ENCODE measurements at places on chromosomes 6 and 20.

DNA sequence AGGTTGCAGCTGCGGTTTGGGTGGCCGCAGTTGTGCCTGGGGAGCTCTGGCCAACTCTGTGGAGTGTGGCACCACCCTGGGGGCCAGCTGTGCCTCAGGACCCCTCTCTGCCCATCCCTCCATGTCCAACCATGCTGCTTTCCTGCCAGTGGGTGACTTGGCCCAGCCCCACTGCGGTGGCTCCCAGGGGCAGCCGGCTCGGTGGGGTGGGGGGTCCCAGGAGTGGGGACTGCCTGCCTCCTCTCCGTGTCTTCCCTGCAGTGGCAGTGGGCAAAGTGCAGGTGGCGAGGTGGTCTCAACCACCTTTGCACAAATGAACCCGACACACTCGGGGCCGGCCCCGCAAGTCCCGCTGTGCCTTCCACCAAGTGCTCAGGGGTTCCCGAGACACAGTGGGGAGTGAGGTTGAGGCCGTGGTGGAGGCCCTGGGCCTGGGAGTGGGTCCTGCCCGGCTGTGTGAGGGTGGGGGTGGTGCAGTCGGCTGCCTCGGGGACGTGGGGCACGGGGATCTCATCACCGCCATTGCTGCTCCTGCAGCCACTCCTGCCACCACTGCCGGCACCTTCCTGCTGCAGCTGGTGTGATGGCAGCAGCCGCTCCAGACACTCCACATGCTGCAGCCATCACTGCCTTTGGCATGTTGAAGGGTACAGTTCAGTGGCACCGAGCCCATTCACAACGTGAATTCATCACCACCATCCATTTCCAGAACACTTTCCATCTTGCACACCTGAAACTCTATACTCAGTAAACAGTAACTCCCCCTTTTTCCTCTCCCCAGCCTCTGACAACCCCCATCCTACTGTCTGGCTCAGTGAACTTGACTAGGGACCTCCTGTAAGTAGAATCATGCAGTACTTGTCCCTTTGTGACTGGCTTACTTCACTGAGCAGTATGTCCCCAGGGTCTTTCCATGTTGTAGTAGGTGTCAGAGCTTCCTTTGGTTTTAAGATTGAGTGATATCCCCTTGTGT, 10.7 kb upstream of the SLCO4A1 start:
- no peak for DNase-seq

GRCh38 chr20:13022401-13023155, 13.8 kb downstream of the SPTLC3 start:
- DNase-seq, result no peak

DNA sequence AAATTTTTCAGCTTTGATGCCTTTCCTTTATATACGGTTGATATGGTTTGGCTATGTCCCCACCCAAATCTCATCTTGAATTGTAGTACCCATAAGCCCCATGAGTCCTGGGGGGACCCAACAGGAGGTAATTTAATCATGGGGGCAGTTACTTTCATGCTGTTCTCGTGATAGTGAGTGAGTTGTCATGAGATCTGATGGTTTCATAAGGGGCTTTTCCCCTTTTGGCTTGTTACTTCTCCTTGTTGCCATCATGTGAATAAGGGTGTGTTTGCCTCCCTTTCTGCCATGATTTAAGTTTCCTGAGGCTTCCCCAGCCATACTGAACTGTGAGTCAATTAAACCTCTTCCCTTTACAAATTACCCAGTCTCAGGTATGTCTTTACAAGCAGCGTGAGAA, 66.8 kb downstream of the ARHGAP18 start:
- no peak for DNase-seq

GRCh38 chr6:79231666-79232065, 2.8 kb downstream of the HMGN3 start:
- DNase-seq, result no peak

DNA sequence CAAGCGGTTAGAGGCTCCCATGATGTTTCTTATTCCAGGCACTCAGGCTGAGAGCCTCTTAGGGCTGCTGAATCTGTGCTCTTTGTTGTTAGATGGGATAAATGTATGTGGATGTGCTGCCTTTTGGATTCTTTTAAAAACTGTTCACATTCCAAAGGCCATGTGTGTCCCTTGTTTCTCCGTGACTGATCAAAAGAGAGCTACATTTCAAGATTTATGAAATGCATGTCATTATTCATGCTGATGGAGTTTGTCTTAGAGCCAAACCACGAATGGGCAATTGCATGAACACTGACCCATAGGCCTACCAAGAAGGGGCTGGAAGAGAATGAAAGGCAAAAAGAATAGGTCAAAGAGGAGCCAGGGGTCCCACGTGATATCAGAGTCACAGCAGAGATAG, 104.9 kb upstream of the TSHZ2 start:
- no peak for DNase-seq

DNA sequence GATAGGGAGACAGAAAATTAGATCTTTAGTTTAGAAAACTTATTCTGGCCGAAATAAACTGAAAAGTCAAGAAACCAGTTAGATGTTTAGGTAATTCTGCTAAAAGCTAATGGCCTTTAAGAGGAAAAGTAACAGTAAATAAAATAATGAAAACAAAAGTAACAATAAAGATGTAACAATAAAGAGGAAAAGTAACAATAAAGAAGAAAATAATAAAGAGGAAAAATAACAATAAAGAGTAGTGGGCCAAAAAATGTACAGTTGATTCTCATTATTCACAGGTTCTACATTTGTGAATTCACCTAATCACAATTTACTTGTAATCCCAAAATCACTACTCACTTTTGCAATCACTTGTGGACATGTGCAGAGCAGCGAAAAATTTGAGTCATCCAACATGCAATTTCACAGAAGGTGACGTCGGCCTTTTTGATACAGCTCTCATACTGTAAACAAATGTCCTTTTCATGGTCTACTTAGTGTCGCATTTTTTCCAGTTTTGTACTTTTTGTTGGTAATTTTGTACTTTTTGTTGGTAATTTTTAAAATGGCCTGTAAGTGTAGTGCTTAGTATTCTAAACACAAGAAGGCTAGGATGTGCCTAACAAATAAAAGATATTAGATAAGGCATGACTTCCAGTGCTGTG, 24.0 kb downstream of the HBS1L start:
- no peak for DNase-seq

GRCh38 chr20:12028771-12029170, 111.1 kb downstream of the BTBD3 start:
- DNase-seq, result no peak

- DNase-seq, result no peak
Measured at GRCh38 chr20:49310705-49311104, 32.8 kb upstream of the ZNFX1 start.

- DNase-seq, result no peak
Measured at GRCh38 chr6:105163183-105163582, 16.6 kb downstream of the POPDC3 start.

- DNase-seq, result no peak
Measured at GRCh38 chr6:127053875-127054235, 64.6 kb upstream of the RSPO3 start.

GRCh38 chr6:20661721-20662120, 127.5 kb downstream of the CDKAL1 start:
- no peak for DNase-seq

DNA sequence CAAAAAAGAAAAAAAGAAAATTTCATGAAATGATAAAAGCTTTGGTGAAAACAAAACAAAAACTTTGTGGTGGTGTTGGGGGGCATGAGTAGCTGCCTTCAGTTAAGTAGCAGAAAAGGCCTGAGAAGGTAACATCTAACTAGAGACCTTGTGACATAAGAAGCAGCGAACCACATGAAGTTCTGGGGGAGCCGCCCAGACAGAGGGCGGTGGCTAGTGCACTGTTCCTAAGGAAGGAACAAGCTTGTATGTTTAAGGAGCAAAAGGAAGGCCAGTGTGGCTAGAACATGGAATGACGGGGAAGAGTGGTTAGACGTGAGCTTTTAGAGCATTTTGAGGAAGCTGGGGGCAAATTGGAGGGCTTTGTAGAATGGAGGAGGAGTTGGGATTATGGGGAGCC, 7.5 kb upstream of the RSPH3 start:
- DNase-seq, result no peak

GRCh38 chr6:45870531-45870930, 145.1 kb downstream of the CLIC5 start:
- no peak for DNase-seq

- no peak for DNase-seq
Measured at GRCh38 chr6:6566766-6567165, 21.8 kb upstream of the LY86 start.

DNA sequence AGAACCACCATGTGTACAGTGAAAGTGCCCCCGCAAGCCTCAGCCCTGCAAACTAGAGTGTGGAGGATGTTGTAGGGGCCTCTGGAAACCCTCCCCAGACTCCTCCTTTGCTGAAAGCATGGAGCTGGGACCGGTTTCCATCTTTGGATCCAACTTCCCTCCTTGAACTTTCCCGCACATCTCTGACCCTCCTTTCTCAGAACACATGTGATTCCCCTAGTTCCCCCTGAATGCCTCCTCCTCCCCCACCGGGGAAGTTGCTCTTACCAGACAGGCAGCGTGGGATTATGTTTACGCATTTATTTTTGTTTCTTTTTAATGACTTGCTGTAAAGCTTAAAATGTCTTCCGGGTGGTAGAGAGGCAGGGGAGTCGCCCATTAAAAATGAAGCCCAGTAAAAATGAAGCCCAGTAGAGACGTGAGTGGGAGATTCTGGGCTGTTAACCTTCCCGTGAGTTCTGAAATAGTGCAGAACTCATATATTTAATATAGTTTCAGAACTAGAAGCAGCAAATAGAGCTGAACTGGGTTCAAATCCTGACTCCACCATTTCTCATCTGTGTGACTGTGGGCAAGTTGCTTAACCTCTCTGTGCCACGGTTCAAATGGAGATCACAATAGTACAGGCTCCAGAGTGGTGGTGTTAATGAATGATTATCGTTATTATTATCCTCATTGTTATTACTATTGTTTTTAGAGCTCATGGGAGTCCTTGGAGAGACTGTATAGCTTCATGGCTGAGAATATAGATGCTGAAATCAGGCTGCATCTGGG, 8.0 kb upstream of the PTPN1 start:
- DNase-seq, result no peak

- DNase-seq, result no peak
Measured at GRCh38 chr6:147384737-147385710, 123.5 kb upstream of the SAMD5 start.

- no peak for DNase-seq
Measured at GRCh38 chr20:56974499-56975250, 291.8 kb downstream of the BMP7 start.

GRCh38 chr6:4262526-4262925, 127.2 kb upstream of the ECI2 start:
- DNase-seq, result no peak

GRCh38 chr6:76438768-76439167, 366.3 kb upstream of the IMPG1 start:
- no peak for DNase-seq

GRCh38 chr6:89690944-89691324, 52.4 kb upstream of the LYRM2 start:
- DNase-seq, result no peak

- DNase-seq, result no peak
Measured at GRCh38 chr6:119461187-119461586, 111.6 kb upstream of the MAN1A1 start.

DNA sequence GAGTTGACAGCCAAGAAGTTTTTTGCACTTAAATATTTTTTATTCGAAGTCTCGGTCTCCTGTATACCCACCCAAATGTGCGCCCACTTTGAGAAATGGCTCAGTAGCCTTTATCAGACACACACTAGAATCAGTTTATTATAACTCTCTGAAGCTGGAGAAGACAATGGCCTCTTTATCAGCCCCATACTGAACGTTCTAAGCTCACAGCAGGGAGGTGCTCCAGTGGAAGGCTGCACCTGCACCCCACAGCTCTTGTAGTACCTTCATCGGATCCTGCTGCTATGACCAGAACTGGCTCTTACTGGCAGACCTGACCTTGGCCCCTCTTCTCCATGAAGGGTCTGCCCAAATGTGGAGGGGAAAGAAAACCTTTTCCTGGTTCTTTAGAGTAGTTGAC, 165.0 kb upstream of the SCGN start:
- DNase-seq, result no peak

DNA sequence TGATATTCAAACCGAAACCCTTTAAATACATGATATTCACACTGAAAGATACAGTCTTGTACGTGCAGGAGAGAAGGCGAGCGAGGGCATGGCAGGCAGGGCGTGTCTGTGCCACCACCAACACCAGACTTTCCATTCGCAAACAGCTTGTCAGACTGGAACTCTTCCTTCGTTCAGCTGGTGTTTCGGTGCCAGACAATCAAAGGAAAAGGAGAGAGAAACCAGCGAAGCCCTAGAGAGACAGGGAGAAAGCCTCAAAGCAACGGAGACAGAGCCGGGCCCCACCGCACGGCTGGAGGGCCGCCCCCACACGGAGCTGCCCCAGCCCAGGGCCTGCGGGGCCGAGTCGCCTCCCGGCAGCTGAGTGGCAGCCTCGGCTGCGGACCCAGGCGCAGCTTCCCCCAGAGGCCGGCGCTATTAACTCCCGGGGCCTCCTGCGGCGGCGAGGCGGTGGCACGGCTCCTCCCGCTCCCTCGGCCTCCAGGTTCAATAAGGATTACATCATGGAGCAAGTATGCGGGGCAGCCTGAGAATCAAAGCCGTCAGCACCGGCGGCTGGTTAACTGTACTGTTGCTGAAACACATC, 32.1 kb upstream of the NR2E1 start:
- no peak for DNase-seq

- DNase-seq, result no peak
Measured at GRCh38 chr6:25927178-25927577, 3.3 kb downstream of the SLC17A2 start.

DNA sequence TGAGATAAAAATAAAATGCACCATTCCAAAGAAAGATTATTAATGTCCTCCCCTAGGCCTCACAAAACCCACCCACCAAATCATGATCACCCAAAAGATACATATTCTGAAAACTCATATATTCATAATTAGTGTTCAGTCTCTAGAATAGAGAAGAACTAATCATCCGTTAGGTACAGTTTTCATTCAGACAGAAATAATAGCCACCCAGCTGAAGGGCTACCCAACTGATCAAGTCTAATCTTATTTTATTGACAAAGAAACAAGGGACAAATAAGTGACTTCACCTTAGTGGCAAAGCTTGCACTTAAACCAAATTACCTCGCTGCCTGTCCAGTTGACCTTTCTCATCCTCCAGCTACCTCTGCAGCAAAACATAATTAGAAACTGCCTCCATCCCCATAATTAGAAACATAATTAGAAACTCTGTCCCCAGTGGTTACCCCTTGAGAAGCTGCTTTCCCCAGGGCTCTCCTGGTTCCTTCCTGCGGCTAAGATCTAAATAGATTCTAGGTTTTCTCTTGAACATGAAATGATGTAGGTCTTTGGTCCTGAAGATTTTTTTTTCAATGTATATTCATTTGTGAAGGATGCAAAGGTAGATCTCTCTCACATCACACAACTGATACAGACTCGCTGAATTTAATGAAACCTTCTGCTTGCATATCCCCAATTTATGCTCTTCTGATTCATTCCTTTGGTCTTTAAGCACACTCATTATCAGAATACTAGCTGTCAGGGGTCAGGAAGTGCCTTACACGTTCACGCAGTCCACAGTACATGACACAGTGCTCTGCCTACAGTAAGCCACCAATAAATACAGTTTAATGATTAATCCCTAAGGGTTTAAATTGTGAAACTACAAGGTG, 46.3 kb downstream of the HBS1L start:
- no peak for DNase-seq
